ENCODE measurements at places on chromosomes 16 and 17.
A peak's percentile ranks its signal among the peaks of the same experiment; 100 is the strongest.

- no peak for DNase-seq
Observed at GRCh38 chr17:37068266-37068665, 119.5 kb downstream of the AATF start.

- no peak for DNase-seq
Observed at GRCh38 chr17:16980813-16981731, 9.2 kb upstream of the TNFRSF13B start.

- DNase-seq = no peak
Observed at GRCh38 chr17:82802075-82802780, 37.6 kb downstream of the ZNF750 start.

DNA sequence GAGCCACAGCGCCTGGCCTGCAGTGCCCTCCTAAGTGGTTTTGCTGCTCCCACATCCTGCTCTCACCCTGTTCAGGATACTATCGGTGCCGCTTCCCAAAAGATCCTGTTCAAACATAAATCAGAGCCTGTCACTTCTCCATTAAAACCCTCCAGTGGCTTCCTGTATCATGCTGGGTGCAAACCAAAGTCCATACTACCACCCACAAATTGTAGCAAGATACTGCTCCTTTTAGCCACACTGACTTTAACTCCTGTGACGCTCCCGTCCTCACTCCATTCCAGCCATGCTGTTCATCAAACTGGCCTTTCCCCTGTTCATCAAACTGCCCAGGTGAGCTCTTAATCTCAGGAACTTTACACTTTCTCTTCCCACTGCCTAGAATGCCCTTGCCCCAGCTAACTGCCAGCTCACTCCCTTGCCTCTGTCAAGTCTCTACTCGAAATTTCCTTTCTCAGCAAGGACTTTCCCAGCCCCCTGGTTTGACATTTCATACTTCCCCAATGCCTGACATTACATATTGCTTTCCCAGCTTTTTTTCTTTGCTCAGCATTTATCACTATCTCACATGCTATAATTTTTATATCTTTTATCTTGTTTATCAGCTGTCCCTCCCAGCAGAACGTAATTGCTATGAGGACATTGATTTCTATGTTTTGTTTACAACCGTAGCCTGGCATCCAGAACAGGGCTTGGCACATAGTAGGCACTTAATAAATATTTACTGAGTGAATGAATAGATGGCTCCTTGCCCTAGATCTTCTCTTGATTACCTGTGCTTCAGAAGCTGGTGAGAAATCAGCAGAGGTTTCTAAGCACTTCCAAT is 44.3 kb upstream of the SMURF2 start:
- no peak for DNase-seq

GRCh38 chr17:44198721-44199552 is 747 bp downstream of the ATXN7L3 start:
- peak; percentile 52 for DNase-seq

DNA sequence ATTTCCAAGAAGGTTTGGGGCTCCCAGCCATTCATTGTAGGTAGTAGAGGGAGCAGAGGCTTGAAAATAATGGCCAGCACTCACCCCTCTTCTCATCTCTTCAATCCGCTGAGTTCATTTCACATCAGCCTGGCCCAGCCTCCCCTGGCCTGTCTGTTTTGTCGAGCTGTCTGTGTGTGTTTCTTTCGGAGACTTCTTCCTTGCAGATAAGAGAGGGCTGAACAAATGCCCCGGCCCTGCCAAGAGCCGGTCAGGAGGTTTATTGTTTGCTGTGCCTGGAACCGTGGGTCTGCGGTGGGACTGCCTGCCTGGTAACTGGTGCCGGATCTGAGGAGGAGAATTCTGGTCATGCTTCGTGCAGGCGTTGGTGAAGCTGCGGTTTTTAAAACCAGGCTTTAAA is 3.4 kb downstream of the VPS4A start:
- DNase-seq = no peak

- DNase-seq = no peak
Observed at GRCh38 chr16:85905110-85906095, 6.4 kb downstream of the IRF8 start.

DNA sequence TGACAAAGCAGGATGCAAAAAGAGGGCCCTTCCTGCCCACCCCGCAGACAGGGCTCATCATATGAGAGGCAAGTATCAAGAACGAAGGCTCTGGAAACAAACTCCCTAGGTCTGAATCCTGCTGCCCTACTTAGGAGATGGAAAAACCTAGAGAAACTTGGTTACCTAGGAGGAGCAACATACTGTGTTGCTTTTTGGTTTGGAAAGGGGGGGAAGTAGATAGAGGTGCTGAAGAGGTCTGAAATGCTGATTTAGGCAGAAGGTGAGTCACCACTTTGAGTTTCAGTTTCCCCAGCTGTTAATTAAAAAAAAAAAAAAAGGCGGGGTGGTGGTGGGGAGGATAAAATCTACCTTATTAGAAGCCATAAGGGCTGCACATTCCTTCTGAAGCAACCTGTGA is 1.5 kb downstream of the N4BP1 start:
- no peak for DNase-seq

DNA sequence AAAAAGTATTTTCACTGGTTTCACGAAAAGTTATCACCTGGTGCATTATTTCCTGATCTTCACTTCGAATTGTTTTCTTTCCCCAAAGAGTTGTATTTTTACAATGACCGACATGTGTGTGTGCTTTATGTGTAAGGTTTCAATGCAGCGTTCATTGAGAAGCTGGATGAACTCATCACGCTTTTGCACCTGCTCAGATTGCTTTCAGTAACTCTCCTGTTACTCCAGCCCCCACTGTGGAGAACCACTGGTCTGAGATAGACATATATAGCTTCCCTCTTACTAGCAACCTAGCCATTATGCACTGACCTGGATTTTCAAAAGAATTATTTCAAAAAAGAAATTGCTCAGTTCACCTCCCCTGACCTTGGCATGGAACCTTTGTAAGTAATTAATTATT is 178.3 kb upstream of the CHMP6 start:
- no peak for DNase-seq

DNA sequence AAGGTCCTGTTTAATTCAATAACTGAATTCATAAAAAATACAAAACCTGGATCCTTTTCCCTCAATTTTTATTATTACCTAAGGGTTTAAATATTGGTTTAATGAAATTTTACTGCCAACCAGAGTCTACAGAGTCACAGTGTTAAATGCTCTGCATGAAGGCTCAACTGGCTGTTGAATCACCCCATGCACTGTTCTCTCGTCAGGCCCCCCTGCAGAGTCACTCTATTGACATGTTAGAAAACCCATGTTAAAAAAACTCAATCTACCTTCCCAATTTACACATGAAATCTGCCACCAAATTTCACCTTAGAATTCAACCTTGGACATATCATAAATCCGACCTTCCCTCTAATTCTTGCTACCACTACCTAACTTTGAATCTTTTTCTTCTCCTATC is 43.3 kb upstream of the ULK2 start:
- DNase-seq = no peak

GRCh38 chr17:73718912-73719311 is 74.7 kb upstream of the SDK2 start:
- DNase-seq = no peak

DNA sequence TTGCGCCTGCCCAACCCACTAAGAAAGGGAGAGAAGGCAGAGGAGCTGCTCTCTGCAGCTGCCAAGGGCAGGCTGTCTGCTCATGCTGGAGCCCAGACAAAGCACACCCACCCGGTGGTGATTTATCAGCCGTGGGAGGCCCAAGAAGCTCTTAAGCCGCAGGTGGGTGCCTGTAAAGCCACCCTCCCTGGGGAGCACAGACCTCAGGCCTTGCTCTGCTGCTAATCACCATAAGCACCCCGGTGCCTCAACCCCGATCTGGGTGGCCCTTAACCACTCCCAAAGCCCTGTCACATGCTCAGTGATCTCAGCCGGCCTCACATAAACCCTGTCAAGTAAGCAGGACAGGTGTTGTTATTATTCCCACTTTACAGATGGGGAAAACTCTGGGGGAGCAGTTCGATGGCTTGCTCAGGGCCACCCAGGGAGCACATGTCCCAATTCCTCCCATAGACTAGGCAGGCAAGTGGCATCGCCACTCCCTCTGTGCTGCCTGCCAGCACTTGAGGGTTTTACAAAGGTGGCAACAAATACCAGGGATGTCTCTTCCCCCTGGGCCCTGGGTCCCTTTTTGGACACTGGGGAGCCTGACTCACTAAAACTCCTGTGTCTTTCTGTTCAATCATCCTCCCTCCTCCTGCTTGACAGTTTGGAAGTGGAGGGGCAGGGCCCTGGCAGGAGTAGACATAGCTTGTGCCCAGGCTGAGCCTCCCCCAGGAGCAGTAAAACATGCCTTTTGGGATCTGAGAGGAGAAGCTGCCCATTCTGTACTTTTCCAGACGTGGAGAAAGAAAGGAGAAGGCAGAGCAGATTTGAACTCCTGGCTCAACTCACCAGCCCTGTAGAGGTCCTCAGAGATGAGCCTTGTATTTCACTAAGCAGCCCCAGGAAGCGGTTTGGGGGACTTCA is 299.3 kb downstream of the SOX9 start:
- DNase-seq = peak; percentile 81

- no peak for DNase-seq
Observed at GRCh38 chr16:3472878-3473595, 22.3 kb downstream of the C16orf90 start.

GRCh38 chr16:2498531-2499253 is 15.1 kb upstream of the ATP6V0C start:
- no peak for DNase-seq

- no peak for DNase-seq
Observed at GRCh38 chr16:77859493-77860232, 71.3 kb downstream of the VAT1L start.

GRCh38 chr16:83138976-83139690 is 512.4 kb downstream of the CDH13 start:
- no peak for DNase-seq

- DNase-seq = no peak
Observed at GRCh38 chr17:74992223-74992622, 4.8 kb downstream of the CDR2L start.

GRCh38 chr16:17109413-17109812 is 361.3 kb downstream of the XYLT1 start:
- no peak for DNase-seq

GRCh38 chr17:74610108-74610507 is 13.4 kb downstream of the CD300E start:
- no peak for DNase-seq

GRCh38 chr17:57308543-57309186 is 52.3 kb downstream of the MSI2 start:
- no peak for DNase-seq
